Fibroblast of skin of scalp (primary cell): ENCODE measurements at places on chromosomes 7 and 10.

GRCh38 chr7:34057956-34058355, 152.6 kb downstream of the BMPER start:
- DNase-seq = no peak

GRCh38 chr7:42580061-42580460, 331.8 kb downstream of the C7orf25 start:
- DNase-seq = no peak

GRCh38 chr10:127470911-127471310, 78.2 kb upstream of the NPS start:
- DNase-seq = no peak

- DNase-seq = no peak
These were observed 111.5 kb downstream of the PRPF18 start for GRCh38 chr10:13698217-13698616.

- no peak for DNase-seq
These were observed 51.0 kb downstream of the FBXW4 start for GRCh38 chr10:101644002-101644401.

DNA sequence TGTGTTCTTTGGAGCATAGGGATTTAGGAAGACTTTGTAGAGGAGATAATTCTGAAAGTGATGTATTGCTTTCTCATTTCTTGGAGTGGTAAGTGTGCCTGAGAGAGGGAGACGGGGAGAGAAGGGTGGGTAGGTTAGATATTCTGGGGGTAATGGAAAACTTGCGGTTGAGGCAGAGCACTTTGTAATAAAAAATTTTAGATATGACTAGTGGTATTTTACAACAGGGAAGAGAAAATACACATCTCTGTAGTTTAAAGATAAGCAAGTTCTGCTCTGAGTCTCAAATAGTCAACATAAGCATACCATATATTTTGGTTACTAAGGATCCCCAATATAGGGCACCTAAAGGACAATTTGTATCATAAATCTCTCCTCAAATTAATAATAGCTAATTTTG, 6.6 kb downstream of the VPS50 start:
- DNase-seq = no peak

DNA sequence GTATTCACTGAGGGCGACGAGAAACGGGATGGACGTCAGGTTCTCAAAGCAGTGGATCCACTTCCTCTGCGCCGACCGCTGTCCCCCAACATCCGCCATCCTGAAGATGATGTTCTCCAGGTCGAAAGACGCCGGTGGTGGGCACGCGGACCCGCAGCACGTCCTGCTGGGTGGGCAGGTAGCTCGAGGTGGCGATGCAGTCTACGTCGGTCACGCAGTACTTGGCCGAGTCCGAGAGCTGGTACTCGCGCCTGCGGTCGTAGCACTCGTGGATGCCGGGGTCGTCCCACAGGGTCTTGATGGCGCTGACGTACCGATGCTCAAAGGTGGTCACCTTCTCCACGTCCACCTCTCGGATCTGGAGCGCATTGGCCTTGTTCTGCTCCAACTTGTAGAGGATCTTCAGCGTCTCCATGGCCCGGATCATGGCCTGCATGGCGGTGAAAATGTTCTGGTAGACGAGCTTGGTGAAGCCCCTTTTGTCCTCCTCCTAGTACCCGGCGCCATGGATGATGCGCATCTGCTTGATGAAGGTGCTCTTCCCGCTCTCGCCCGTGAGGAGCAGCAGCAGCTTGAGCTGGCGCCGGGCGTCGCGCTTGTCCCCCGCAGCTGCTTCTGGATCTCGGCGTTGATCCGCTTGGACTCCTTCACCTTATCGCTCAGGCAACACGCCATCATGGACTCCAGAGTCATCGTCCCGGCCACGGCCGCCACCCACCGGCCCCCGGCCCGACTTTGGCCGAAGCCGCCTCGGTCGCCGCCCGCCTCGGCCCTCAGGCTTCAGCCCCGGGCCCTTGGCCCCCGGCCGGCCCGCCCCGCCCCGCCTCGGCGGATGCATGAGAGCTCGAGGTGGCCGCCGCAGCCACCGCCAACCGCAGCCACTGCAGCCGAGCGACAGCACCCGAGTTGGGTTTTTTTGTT, 122.9 kb upstream of the KCTD7 start:
- no peak for DNase-seq

DNA sequence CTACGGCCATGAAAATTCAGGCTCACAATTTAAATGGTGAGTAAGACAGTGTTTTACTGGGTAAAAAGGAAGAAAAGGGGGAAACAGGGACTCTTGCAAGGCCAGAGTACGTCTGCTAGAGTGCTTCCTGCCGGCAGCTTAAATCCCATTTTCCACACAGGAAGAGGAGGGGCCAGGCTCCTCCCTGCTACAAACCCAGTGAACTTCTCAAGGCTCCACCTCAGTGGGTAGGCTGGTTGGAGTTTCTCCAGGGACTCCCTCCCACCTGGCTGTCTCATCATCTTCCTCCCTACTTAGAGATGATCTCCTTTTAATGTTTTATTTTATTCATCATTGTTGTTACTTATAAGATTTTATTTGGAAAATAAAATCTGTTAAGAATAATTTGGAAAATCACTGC, 62.6 kb upstream of the SEMA3C start:
- no peak for DNase-seq
